AG09309 (cell line): ENCODE measurements at places on chromosomes 4 and X.

DNA sequence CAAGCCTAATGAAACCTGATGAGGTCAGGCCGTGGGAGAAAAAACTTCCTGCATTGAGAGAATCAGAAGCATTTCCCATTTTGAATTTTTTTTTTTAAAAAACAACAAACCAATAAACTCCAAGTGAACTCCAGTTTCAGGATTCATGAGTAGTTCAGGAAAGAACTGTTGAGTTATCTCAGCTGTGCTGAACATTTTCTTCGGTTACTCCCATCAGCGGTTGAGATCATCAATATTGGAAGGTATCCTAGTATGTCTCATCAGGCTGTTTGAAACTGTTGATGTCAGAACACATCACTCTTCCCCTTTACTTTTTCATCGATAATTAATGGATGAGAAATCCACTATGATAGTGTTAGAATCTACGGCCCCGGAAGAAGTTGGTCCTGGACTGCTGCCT is 82.4 kb upstream of the ADGRG2 start:
- no peak for DNase-seq

DNA sequence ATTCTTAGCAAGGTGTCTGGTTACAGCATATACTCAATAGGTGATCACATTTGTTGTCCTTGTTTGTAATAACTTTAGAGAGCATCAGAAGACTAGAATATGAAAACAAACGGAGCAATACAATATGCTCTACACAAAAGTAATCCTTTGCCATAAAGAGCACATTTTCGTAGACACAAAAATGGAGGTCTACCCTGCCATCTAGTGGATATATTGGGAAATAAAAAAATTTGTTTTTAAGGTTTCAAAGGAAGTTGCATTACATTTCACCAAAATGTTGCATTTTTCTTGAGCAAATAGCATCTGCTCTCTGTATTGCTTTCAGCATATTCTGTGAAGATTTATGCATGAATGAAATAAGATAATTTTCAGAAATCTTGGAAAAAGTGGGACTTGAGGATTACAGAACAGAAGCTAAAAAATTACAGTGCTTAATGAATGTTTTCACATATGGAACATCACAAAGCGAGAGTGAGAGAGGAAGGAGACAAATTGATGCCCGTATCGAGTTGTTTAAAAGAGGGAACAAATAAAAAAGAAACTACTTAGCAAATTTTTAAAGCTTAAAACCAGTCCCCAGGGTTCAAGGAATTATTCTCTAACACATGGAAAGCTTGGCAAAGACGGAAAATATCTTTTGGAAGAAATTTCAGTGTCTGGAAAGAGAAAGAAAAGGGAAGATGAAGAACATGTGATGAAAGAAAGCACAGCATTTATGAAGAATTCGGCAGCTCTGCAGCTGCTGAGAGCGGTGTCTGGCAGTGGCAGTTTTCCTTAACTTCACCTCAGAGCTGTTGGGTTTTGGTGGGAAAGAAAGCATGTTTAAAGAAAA is 390.1 kb downstream of the ANKRD50 start:
- no peak for DNase-seq

DNA sequence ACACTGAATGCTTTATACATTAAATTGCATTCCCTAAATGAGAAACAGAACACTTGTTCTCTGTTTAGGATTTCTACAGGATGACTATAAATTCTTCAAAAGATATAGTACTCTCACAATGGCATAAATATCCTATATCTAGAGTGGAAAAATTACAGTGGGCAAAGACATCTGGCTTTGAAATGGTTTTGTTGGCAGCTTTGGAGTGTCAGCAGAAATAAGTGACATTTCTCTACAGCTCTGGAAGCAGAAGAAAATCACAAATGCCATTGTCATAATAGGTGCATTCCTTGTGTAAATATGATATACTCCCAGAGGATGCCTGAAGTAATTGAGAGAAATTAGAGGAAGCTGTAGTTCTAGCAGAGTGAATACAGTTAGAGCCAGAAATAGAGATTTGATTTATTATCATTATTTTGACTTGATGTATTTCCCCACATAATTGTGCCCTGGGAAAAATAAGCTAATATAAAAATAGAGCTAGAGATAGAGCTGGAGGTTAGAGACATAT is 95.9 kb upstream of the GALNTL6 start:
- no peak for DNase-seq

GRCh38 chrX:78665342-78665741 is 6.2 kb upstream of the RTL3 start:
- no peak for DNase-seq

GRCh38 chr4:19924761-19925160 is 326.9 kb upstream of the SLIT2 start:
- no peak for DNase-seq

DNA sequence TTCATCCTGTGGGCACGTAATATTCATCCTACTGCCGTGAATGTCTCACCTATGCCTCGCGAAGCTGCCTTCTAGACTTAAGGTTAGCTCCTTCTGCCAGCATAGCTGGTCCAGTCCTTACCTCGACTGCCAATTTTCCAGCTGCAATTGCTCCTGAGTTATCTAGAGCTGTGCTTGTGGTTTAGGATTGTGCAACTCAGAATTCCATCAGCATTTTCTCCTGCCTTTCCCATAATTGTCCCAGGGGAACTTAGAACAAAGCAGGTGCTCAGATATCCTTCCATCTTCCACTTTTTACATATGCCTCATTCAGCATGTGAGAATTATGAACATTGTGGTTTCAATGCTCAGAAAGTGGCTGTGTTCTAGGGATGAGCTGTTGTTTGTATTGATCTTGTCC is 131.4 kb upstream of the ADGRL3 start:
- no peak for DNase-seq

- no peak for DNase-seq
These were observed 14.4 kb upstream of the RAB40A start for GRCh38 chrX:103533511-103534216.

DNA sequence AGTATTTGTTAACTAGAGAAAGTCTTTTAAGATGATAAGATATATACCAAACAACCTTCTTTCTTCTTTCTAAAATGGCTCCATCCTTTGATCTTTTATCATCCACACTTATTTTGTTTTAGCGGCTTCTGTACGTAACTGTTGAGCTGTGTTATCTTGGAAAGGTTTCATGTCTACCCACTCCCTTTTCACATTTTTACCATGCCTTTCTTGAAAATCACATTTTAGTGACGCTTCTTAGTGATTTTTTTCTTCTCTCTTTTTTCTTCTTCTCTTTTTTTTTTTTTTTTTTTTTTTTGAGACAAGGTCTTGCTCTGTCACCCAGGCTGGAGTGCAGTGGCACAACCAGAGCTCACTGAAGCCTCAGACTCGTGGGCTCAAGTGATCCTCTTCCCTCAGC is 135.1 kb downstream of the CHIC2 start:
- no peak for DNase-seq

DNA sequence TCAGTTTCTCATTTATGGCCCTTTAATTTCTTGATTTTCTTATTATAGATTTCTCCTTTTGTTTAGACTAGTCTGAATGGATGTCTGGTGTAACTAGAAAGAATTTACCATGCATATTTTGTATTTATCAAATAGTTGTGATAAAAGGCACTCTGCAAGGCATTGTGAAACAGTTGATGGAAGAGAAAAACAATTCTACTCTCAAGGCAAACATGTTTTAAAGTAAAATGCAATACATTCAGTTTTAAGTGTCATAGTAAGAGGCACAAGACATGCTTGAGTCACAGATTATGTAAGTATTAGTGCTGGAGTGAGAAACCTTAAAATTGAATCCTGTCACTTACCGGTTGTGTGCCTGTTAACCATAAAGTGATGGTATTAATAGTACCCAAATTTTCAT is 283.3 kb upstream of the DKK2 start:
- no peak for DNase-seq
